Brain microvascular endothelial cell (primary cell): ENCODE measurements at places on chromosomes 1 and 21.

DNA sequence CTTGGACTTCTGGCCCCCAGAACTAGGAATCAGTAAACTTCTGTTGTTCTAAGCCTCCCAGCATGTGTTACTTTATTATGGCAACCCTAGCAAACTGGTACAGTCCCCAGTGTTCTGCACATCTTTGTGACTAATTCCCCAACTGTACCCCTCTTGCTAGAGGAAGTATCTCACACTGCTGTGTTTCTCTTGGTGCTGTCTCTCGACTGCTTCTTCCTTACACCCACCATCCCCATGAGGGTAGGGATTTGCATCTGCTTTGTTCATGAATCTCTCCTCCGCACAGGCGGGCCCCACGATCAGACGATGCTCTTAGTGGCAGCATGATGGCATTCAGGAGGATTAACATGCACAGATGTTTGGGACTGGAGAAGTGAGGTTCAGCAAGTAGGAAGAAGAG, 46.7 kb downstream of the CLIC6 start:
- DNase-seq, result no peak

DNA sequence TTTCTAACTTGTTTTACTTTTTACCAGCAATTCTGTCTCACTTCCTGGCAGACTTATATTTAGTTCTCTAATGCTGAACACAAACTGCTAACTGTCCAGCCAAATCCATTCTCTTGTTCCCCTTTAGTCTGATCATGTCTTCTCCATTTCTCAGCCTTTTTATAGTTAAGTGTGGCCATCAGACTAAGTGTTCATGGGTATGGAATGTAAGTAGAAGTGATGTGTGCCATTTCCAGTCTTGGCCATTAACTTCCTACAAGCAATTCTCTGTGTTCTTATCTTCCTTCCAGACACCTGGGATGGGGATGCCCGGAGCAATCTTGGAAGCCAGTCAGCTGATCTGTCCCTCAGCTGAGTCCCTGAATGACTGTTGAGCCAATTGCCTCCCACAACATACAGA, 165.8 kb downstream of the ST6GALNAC3 start:
- DNase-seq, result no peak

DNA sequence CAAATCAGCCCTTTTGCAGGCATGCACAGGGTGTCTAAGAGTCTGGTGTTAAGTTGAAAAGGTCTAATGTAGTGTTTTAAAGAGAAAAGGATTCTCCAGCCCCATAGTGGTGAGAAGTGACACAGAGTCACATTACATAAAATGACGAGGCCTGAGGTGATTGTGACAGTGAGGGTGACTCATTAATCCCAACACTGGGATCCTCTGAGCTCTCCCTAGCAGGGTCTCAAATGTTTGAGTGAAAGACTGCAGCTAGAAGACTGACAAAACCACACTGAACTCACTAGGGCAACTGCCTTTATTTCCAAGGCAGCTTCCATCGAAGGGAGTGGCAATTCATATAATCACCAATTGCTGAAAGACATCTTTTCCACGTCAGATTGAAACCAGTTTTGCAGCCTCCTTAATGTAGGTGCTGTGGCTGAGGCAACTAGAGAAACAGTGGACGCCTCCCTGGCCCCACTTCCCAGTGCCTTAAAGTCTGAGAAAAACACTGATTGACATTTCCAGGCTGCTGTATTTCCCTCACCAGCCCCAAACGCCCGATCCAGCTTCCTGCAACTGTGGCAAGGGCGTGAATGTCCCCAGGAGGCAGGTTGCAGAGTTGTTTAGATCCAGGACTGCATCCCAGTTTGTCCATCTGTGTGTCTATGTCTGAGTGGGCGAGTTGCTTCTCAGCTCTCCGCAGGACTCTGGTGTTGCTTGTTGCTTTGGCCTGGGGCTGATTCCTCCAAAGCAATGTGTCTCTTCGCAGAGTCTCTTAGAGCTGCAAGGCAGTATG, 81.4 kb downstream of the RUNX1 start:
- DNase-seq, result no peak

GRCh38 chr1:242206994-242207393, 208.1 kb upstream of the MAP1LC3C start:
- DNase-seq, result no peak

GRCh38 chr1:47934243-47934805, 62.9 kb downstream of the TRABD2B start:
- no peak for DNase-seq

DNA sequence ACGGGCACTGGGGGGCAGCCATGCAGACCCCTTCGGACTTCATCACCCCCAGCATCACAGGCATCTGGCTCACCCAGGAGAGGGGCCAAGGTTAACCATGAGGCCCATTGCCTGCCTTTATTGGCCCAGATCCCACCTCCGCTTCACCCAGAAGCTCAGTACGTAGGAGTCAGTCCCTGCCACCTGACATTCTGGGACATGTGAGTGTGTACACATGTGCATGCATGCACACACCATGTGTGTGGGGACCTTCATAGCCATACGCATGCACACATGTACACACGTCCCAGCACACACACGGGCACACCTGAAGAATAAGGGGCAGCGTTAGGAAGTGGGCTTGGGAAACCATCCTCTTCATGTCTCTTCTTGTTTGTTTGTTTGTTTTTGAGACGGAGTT, 24.1 kb upstream of the TRAPPC10 start:
- DNase-seq, result no peak

DNA sequence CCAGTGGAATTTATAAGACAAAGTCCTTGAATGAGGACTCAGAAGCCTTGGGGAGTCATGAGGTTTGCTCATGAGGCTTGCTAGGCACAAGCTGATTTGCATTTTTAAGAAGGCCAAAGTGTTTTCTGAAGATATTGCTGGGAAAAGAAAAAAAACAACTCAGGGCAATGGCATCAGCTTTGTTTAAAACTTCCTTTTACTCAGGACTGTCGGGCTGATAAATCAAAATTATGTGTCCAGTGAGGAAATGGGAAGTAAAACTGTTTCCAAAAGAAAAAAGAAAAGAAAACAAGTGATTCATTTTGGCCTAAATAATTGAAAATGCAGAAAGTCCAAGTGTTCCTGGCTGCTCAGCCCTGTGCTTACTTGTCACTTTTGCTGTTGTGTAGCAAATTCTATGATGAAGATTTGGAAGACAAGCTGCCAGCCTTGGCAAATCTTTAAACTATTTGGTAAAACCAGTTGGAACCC, 282.4 kb downstream of the HLX start:
- no peak for DNase-seq

DNA sequence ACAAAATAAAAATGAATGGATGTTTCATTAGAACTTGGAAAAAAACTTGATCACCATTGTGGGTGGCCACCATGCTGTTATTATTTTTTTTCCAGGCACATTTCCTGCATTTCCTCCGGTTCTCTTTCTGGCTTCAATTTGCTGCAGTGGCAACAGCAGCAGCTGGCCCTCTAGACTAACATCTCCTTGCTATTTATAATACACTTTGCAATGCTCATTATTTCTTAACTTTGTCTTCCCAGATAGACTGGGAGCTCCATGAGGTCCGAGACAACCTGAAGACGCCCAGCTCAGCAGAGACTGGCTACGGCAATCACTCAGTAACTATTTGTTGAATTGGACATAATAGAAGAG, 53.4 kb upstream of the ATP5PO start:
- DNase-seq, result peak; percentile 14

DNA sequence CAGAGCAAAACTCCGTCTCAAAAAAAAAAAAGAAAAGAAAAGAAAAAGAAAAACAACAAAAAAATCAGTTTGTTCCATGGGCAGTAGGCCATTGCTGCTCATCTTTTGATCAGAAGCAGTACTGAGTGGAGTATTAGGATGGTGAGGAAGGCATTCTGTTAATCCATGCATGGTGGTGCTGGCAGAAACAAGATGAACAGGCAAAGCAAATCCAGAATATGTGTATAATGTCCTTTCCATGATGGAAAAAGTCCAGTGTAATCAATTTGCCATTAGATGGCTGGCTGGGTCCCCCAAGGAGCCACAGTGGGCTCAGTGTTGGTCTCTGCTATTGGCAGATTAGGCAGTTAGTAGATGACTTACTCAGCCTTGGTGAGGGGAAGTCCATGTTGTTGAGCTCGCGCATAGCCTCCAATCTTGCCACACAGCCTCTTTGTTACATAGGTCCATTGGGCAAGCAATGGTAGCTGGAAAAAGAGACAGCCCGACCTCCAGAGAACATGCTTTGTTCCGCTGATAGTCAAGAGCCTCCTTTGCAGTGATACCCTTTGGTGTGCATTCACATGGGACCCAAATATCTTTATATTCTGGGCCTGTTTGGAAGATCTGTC, 23.3 kb downstream of the H3-3A start:
- no peak for DNase-seq

GRCh38 chr1:41827991-41828570, 90.6 kb downstream of the HIVEP3 start:
- no peak for DNase-seq

DNA sequence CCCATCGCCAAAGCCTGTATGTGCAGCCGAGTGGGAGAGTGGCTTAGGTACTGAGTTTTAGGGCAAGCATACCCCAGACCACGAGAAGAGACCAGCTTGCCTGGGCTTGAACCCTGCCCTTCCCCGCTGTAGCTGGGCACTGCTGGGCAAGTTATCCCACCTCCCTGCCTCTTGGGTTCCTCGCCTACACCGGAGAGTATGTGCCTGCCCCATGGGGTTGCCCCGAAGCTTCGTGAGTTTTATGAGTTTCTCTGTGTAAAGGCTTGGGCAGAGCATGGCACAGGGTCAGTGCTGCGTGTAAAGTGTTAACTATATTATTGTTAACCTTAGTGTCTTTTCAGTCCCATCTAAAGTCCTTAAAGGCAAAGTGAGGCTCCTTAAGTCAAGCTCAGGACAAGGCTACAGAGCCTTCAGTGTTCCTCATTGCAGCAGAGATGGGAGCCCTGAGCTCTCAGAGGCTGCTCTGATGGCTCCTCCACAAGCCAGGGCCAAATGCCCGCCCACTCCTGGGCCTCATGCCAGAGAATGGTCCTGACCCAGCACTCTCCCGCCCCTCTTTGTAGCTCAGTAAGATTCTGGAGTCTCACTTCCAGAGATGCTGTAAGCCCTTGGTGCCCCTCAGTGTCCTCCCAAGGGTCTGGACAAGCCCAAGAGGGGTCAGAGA, 37.0 kb upstream of the KCNA10 start:
- DNase-seq, result no peak

GRCh38 chr1:109181085-109181806, 32.5 kb upstream of the SARS1 start:
- DNase-seq, result no peak

GRCh38 chr1:47980501-47980900, 16.7 kb downstream of the TRABD2B start:
- DNase-seq, result no peak

GRCh38 chr1:235567812-235568503, 63.7 kb upstream of the B3GALNT2 start:
- DNase-seq, result no peak

DNA sequence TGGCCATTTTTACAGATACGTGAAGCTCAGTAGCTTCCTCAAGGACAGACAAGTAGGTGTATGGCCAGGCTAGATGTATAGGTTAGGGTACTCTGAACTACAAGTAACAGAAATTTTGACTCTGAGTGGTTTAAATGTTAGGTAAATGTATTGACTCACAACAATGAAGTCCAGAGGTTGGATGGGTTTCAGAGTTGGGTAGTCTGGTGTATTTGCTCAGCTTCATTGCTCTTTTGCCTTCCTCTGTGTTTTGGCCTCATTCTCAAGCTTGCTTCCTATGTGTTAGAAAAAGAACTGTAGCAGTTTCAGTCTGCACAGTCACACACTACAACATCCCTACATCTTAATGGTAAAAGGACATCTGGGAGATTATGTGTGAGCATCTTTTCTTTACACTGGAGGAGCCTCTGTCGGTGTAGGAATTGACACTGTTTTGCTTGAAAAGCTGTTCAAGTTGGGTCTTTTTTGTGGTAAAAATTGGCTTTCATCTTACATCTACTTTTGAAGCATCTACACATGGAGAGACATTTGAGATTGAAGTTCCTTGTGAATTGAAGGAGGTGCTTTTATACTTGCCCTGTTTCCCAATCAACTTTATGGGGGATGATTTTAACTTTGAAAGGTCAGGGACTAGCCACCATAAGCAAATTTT, 64.4 kb downstream of the MAST2 start:
- DNase-seq, result no peak

DNA sequence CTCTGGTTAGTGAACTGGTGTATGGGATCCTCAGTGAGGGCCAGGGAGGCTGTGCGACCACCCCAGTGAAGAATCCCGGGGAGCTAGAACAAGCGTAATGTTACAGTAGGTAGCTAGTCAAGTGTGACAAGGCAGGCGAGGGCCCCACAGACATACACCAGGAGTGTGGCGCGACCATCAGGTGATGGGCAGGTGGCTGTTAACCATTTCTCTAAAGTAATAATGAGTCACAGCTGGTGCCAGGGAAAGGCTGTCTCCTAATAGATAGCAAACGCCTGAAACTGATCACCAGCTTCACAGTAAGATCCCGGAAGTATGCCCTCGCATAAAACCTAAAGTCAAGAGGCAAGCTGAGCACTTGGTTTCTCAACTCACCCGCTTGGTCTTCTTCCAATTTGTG, 40.5 kb upstream of the TARBP1 start:
- DNase-seq, result no peak

GRCh38 chr1:177219554-177220458, 49.0 kb downstream of the BRINP2 start:
- DNase-seq, result no peak

DNA sequence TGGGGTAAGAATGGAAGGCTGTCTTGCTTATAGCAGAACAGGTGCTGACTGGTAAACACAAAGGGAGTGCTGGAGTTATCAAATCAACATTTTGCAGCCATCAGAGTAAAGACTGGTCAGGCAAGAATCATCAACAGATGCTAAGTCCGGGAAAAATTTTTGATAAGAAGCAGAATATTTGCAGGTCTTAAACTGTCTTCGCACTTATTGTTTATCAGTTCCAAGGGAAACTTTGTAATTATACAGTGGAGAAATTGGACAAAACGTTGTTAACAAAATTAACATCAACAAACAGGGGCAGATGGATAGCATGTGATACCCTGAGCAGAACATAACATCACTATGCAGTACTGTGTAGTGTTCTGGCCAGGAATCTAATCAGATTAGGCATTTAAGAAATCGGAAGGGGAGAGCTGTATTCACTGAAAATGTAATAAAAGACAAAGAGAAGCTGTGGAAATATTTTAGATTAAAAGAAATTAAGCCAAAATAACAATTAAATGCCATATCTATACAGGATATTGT, 127.1 kb downstream of the DAB1 start:
- no peak for DNase-seq

- DNase-seq, result no peak
Measured at GRCh38 chr1:157626099-157626498, 28.2 kb upstream of the FCRL4 start.

- no peak for DNase-seq
Measured at GRCh38 chr21:15037095-15037899, 27.5 kb downstream of the NRIP1 start.

GRCh38 chr1:172935062-172935592, 115.6 kb downstream of the TNFSF18 start:
- DNase-seq, result no peak
